ENCODE measurements at places on chromosomes 1 and 21.

DNA sequence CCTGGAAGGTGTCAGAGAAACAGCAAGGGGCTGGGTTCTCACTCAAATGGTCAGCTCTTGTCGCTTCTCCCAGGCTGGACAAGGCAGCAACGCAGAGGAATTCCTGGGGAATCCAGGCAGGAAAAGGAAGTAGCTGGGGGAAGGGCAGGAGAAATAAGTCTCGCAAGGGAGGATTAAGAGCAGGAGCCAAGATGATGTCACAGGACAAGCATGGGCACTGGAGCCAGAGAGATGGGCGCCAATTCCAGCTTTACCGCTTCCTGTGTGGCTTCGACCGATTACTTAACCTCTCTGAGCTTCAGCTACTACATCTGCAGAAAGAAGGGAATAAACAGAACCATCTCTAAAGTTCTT lies 70.5 kb downstream of the SSBP3 start:
- peak; percentile 70 for DNase-seq

- DNase-seq: no peak
These were observed 6.4 kb downstream of the TCHH start for GRCh38 chr1:152108882-152109222.

GRCh38 chr1:15192916-15193550 lies 39.5 kb downstream of the TMEM51 start:
- no peak for DNase-seq

DNA sequence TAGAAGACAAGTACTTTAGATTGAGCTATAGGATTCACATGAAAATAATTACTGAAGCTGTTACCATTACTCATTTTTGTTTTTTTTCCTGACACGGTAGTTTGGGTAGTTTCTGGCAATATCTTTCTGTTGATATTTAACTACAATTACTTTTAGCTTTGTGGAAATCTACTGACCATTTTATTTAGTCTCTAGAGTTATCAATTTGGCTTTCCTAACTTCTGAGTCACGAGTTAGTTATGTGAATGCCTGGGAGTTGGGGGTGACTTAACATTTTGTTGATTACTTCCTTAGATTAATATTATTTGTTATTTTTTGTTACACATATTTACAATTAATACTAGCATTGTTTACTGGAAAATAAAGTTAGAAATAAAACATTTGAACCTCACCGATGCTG lies 160.6 kb downstream of the HMCN1 start:
- DNase-seq: no peak

DNA sequence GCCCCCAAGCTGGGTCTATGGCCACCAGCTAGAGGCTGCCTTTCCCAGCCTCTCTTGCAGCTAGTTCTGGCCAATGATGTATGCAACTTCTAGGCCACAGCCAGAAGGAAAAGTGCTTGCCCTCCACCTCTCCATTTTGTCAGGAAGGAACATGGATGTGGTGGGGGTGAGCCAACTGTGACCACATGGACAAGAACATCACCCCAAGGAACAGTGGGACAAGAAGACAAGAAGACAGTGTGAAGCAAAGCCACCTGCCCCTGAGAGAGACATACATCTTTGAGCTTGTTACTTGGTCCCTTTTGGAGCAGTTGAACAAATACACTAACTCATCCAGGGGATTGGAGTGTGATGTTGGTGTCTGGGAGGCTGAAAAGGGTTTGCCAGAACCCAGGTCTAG lies 105.8 kb upstream of the EDN2 start:
- no peak for DNase-seq

DNA sequence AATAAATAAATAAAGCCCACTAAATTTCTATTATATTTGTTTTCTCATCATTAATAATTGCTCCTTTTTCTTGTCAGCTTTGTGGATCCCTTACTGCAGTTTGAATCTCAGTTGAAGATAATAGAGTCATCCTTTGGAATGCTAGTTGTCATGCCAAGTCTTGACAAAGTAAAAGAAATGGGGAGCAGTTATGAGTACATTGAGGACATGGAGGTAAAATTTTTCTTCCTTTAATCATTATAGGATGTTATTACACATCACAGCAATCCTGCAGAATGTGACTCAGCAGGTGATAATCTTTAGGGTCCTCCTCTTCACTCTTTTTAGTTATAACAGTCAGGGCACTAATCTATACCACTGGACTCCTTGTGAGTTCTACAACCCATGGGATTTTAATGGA lies 24.1 kb downstream of the MROH9 start:
- no peak for DNase-seq

- DNase-seq: no peak
These were observed 52.5 kb upstream of the AJAP1 start for GRCh38 chr1:4601941-4602340.

DNA sequence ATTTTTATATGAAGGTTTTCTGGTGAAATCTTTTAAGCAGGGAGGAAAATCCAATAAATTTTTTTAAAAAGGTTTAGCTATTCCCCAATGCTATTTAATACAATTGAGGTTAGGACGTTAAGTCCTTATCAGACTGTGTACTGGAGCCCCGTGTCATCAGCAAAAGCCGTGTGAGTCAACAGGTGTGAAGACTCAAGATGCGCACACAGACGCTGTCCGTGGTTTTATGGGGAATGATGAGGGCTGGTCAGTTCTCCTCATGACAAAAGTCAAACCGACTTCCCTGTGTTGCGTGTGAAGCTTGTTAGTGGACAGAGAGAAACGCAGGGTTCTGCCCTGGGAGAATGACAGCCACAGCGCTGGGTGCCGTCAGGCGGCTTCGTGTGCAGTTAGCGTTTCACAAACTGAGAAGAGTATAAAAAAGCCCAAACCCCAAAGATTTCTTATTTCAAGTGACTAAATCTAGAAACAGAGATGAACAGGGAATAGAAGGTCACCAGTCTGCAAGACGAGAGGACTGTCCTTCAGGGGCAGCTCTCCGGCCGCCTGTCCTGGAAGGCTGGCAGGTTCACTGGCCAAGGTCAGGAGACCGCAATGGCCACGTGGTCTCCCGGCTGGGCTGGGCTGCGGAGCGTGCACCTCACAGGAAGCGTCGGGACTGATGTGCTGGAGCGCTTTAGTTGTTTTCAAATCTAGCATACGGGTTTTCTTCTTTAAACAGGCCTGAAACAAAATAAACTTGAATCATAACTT lies 22.4 kb downstream of the PTTG1IP start:
- no peak for DNase-seq

DNA sequence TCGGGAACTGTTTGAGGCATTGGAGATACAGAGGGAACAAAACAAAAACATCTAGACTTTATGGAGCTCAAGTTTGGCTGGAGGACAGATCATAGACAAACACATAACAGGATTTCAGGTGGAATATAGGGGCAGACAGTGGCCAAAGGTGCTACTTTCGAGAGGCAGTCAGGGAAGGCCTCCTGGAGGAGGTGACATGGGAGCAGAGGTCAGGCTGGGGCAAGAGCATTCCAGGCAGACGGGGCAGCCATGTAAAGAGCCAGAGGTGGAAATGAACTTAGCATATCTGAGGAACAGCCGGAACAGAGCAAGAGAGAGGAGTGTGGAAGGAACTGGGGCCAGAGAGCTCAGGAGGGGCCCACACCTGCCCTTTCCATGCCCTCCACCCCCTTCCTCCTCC lies 122.3 kb downstream of the DMRTB1 start:
- no peak for DNase-seq

- peak; percentile 23 for DNase-seq
These were observed 204.3 kb upstream of the GRIK3 start for GRCh38 chr1:37238364-37239224.

GRCh38 chr1:56758794-56759193 lies 60.4 kb downstream of the FYB2 start:
- no peak for DNase-seq

- no peak for DNase-seq
These were observed 32.9 kb downstream of the SCYL3 start for GRCh38 chr1:169860750-169861149.

GRCh38 chr21:25188677-25189079 lies 418.6 kb downstream of the MRPL39 start:
- DNase-seq: no peak

GRCh38 chr1:172089768-172090510 lies 248.6 kb downstream of the DNM3 start:
- DNase-seq: peak; percentile 43

DNA sequence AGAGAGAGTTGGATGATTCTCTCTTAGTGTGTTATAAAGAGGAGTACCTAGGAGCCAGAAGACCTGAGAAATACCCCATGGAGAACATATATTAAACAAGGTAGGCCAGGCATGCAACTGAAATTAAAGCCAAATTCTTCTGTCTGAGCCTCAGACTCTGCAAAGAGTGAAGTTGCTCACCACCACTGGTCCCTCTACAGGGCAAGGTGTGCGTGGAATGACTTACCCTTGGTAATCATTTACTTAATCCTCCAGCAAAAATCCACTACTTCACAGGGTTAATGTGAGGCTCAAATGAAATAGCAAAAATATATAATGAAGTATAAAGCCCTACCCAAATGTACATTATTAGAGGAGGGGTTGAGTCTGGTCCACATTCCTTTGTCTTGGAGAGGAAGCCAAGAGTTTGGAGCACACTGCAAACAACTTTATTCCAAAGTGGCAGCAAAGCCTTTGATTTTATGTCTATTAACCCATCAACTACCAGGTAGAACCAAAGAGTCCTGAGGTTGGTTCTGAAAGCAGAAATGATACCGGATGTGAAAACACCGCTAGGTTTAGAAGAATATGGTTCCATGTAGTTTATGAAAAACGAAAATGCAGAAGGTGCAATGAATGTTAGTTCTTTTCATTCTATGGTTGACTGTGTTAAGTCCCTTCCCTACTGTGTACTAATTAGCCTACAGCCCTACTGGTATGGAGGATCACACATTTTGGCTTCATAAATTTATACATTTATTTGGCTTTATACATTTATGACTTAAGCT lies 8.5 kb downstream of the SSR2 start:
- DNase-seq: no peak

DNA sequence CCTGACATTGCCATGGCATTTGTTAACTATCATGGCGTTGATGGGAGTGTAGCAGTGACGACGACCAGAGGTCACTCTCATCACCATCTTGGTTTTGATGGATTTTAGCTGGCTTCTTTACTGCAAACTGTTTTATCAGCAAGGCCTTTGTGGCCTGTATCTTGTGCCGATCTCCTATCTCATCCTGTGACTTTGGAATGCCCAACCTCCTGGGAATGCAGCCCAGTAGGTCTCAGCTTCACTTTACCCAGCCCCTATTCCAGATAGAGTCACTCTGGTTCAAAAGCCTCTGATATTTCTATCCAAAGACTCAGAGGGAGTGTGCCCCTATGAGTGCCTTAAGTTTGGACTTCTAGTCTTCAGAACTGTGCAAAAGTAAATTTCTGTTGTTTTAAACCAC lies 130.1 kb downstream of the ADAMTS1 start:
- DNase-seq: no peak

GRCh38 chr1:237358555-237358954 lies 316.6 kb downstream of the RYR2 start:
- no peak for DNase-seq

- DNase-seq: peak; percentile 77
These were observed 9.8 kb upstream of the SFN start for GRCh38 chr1:26853156-26853555.

DNA sequence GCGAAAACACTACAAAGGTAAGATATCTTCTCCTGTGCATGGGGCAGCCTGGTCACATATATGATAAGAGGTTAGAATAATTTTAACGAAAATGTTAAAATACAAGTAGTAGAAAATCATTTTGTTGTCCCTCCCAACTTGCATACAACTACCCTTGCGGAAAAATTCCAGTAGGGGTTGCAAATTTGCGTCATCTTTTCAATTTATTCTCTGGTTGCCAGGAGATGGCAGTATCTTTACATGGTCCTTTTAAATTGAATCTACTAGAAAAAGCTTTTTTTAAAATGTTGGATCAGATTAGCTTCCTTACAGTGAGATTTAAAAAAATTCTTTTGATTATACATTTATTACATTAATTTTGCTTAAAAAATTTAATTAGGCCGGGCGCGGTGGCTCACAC lies 10.9 kb downstream of the S100PBP start:
- DNase-seq: no peak

All from MG63 (cell line).